ENCODE measurements at places on chromosomes 3 and 15.

- DNase-seq: no peak
These were observed 7.6 kb upstream of the ARHGEF26 start for GRCh38 chr3:154113609-154114008.

DNA sequence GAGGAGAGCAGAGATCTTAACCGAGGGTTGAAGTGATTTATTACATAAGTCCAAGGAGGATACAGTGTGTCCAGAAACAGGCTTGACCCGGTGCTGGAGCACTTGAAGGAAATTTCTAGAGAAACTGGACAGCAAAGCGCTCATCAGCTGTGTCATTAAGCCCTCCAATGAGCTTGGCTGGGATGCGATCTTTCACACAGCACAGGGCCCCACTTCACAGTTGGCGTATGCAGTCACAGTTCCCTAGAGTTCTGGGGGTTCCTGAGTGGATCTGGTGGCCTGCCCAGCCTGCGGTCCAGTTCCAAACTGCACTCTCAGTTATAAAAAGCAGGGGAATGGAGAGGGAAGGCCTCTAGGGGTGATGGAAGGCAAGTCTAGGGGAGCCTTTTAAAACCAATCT is 13.6 kb downstream of the ST8SIA2 start:
- DNase-seq: no peak

- DNase-seq: no peak
These were observed 775 bp downstream of the CCNDBP1 start for GRCh38 chr15:43186003-43186353.

DNA sequence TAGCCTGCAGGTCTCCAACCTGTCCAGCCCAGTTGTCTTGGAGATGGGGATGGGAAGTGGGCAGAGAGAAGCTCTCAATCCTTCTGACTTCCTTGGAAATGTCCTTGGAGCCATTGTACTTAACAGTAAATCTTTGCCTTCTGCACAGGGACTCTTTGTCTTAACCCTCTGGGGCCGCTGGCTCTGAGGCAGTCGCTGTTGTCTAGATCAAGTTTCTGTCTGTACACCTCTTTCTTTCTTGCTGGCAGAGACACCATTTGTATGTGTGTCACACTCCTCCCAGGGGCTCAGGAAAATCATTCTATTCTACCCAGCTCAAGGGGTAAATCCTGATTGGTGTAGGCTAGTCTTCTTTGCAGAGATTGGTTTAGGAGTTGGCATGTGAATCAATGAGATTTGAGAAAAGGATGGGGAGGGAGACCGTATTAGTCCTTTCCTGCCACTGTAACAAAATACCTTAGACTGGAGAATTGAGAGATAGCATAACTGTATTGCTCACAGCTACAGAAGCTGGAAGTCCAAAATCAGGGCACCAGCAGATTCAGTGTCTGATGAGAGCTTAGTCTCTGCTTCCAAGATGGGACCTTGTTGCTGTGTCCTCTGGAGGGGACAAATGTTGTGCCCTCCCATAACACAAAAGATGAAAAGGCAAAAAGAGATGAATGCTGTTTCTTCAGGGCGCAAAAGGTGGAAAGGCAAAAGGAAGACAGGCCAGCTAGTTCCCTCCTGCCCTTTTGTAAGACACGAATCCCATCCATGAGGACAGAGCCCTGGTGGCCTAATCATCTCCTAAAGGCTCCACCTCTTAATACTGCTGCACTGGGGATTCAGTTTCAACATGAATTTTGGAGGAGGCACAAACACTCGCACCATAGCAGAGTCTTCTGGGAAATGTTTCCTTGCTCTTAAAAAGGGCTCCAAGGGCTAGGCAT is 66.3 kb downstream of the PPCDC start:
- no peak for DNase-seq

DNA sequence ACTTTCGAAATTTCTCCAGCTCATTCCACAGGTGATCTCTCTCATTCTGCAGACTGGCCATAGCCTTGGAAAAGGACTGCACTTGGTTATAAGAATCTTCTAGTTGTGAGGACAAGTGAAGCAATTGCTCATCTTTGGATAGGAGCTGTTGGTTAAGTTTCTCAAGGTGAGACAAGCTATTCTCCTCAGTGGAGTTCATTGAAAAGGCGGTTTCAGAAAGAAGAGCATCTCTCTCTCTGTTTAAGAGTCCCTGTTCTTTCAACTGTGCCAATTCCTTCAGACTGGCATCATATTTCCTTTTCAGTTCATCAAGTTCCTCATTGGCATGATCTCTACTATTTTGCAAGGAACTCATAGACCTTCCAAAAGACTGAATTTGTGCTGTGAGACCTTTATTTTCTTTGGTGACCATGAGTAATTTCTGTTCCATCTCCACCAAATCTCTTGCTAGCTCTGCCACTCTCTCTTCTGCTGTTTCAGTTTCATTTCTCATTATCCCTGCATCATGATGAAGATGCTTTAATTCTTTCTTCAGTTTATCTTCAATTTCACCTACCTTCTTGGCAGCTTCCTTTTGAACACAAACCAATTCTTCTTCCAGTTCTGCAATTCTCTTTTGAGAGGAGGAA is 30.2 kb upstream of the HCLS1 start:
- no peak for DNase-seq

- no peak for DNase-seq
These were observed 32.4 kb downstream of the KLHL18 start for GRCh38 chr3:47315069-47315647.

GRCh38 chr3:127156338-127157050 is 36.4 kb upstream of the PRR23E start:
- DNase-seq: no peak

- no peak for DNase-seq
These were observed 13.2 kb upstream of the ATP2B2 start for GRCh38 chr3:10518506-10519150.

GRCh38 chr15:56837273-56837672 is 81.2 kb upstream of the TCF12 start:
- DNase-seq: no peak

DNA sequence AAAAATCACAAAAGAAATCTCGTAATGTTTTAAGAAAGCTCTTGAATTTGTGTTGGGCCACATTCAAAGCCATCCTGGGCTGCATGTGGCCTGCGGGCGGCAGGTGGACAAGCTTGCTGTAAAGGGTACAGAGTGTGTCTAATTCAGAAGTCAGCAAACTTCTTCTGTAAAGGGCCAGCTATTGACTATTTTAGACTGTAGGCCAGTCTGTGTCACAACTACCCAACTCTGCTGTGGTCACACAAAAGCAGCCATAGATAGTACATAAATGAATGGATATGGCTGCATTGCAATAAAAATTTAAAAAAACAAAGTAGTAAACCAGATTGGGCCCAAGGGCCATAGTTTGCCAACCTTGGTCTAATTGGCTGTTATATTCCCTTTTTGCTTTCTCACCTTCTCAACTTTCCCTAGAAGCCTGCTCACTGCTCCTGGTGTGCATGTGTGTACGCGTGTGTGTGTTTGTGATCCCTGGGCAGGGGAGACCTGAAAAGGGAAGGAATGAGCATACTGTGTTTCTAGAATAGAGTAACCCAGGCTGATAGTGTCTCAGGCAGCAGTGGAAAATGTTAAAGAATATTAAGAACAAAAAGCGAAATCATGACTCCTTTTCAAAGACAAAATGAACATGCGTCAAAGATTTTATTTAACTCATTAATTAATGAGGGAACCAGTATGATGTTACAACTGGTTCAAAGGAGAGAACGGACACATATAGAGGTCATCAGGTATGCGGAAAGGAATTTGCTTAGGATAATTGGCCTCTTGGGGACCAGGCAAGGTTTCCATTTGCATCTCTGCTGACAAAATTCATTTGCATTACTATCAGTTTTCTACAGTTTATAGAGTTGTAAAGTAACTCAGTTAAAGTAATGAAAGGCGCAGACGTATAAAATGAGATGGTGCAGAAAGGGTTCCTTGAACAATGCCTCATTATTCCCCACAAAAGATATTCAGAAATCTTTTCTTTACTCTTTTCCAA is 248.0 kb downstream of the THSD4 start:
- no peak for DNase-seq

GRCh38 chr3:3799173-3800079 is at the start of gene LRRN1:
Gene LRRN1, plus strand, starts transcription at chr3:3799431. Its CDS starts 45,211 bp downstream, at chr3:3844642.
- peak; percentile 55 for DNase-seq

- DNase-seq: no peak
These were observed 242.3 kb upstream of the ICE2 start for GRCh38 chr15:60721257-60721626.

- no peak for DNase-seq
These were observed 5.8 kb downstream of the C3orf20 start for GRCh38 chr3:14680716-14681115.

- no peak for DNase-seq
These were observed 9.1 kb downstream of the BFSP2 start for GRCh38 chr3:133408961-133409360.

DNA sequence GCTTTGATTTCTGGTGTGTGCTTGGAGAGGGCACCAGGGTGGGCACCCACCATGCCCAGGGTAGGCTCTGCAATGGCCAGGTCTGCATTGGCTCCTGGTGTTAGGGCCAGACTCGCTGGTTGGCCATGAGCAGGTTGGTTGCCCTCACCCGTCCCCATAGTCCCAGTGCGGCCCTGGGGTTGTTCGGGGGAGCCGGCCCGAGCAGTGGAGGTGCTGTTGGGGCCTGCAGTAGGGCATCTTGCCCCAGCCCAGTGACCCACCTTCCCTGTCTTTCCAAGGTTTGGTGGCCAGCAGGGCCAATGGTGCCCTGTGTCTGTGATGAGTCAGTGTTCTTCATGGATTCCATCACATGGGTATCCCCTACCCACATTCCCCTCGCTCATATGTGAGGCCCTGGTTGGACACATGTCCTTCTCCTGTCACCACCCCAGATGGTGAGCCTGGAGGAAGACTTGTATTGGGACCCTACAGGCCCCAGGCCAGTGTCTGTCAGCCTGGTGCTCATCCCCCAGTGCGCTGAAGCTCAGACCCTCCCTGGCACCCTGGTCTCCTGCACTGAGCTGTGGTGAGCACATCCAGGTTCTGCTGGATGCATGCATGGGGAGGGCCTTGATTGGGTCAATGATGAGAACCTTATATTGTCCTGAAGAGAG is 190.1 kb downstream of the UBE3A start:
- DNase-seq: no peak

GRCh38 chr3:74080056-74080461 is 455.3 kb upstream of the PDZRN3 start:
- DNase-seq: no peak

DNA sequence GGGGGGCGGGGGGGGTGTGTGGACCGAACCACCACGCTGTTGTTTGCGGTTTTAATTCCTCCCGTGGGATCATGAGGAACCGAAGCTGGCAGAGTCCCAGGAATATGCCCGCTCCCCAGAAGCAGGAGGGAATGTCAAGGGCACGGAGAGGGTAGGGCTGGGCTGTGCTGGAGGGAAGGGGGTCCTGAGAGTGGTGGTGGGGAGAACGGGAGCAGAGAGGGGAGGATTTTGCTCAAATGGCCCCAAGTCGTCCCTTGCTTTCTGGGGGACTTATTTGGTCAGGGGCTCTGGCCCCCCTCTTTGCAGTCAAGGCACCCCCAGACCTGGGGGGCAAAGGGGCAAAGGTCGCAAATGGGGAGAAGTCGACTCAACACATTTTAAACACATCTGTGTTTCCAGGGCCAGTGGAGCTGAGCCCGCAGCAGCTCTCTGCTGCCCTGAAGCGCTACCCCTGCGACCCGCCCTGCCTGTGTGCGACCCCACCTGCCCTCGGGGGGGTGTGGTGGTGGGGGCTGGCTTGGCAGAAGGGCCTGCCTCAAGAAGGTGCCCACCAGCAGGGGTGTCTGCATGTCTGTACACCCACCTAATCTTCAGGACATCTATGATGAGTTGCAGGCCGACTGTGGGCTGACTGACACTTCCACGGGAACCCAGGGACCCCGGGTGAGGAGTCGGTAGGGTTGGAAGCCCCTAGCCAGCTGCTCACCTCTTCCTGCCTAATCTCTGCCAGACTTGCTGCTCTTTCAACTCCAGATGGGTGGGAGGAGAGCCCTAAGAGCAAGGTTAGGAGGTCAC is 602 bp upstream of the ATP2B2 start:
- DNase-seq: no peak

DNA sequence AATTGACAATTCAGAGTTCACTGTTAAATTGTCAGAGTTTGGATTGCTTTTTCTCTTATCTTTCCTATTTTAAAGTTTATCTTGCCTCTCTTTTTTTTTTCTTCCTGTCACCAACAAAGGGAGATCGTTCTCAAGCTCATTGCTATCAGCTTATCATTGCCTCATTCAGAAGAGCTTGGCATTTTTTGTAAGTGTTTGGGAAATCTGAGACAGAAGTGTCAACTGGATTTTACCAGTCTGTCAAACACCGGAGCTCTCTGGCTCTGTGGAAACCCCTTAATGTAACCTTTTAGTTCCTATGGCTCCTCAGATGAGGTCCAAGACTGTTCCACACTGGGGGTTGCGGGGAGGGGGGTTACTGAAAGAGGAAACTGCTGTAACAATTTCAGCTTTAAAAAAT is 10.6 kb upstream of the TFG start:
- no peak for DNase-seq

GRCh38 chr15:93820566-93820965 is 410.8 kb upstream of the MCTP2 start:
- no peak for DNase-seq

GRCh38 chr15:70226337-70226980 is 128.7 kb upstream of the TLE3 start:
- no peak for DNase-seq

DNA sequence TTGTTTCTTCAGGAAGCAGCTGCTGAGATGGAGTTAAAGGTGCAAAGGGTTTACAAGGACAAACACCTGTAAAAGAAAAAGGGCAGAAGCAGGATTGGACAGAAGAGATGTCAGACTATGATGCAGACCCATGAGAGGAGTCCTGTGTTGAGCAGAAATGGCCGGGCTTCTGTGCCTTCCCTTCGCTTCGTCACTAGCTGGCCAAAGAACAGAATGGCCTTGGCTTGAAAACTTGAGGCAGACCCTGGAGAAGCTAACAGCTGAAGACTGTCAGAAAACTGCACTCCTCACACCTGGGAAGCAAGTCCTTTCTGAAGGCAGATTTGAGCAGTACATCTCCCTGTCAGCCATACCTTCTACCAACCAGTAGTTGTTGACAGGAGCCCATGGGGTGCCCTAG is 8.4 kb upstream of the NMNAT3 start:
- DNase-seq: no peak

DNA sequence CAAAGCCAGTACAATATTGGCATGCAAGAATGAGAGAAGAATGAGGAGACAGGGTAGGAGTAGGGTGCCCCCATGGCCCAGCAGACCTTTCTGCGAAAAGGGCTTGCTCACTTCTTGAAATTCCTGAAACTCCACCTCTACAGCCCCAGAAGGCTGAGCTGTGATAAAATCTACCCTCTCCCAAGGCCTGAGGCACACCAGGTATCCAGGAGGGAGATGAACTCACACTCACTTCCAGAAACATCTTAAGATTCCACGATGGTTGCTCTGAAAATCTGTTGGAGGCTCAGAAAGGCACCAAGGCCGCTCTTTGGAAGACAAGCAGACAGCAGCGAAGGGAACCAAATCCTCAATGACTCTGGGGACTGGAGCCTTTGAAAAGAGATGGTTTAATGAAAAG is 297.5 kb downstream of the UACA start:
- DNase-seq: no peak

- no peak for DNase-seq
These were observed 1.7 kb downstream of the AKAP13 start for GRCh38 chr15:85381850-85382751.

- DNase-seq: no peak
These were observed 1.8 kb downstream of the PRR23E start for GRCh38 chr3:127194601-127195187.
